ENCODE measurements at places on chromosomes 4 and X. TPM values are rescaled to one million over a fixed set of nuclear protein-coding genes. Genes with fewer than 3 reads are reported as not detected.

The FRMPD4 gene
- total RNA-seq = not detected

The SPANXN3 gene
- not detected for total RNA-seq

The STARD8 gene
- 1.3 TPM for total RNA-seq

The FMR1 gene
- 54.8 TPM for total RNA-seq

The DUSP21 gene
- not detected for total RNA-seq

The CHRDL1 gene
- total RNA-seq = not detected

The CFAP299 gene
- total RNA-seq = not detected

All from activated naive CD4-positive, alpha-beta T cell treated with anti-CD3 and anti-CD28 coated beads, Interleukin-2, amount 10 ng/mL, durations not matched to agents 5 hours and 36 hours (primary cell).